ENCODE measurements at places on chromosomes 2 and 18. TPM values are rescaled to one million over a fixed set of nuclear protein-coding genes. Genes with fewer than 3 reads are reported as not detected.

The SLC5A6 gene
- 65.7 TPM for total RNA-seq

The CD302 gene
- 5.2 TPM for total RNA-seq

The ERBB4 gene
- under 0.01 TPM for total RNA-seq

The FN1 gene
- 639 TPM for total RNA-seq

The KCNK3 gene
- total RNA-seq, result not detected

The KCNG2 gene
- not detected for total RNA-seq

The MC2R gene
- not detected for total RNA-seq

The SERPINB4 gene
- total RNA-seq, result not detected

The MTIF2 gene
- 27.0 TPM for total RNA-seq

The NT5DC4 gene
- total RNA-seq, result not detected
